ENCODE measurements at places on chromosomes 16 and 17. TPM values are rescaled to one million over a fixed set of nuclear protein-coding genes. Genes with fewer than 3 reads are reported as not detected.

The METTL2A gene
- total RNA-seq, result 27.4 TPM

The ARSG gene
- total RNA-seq, result 21.3 TPM

The CACNG5 gene
- total RNA-seq, result not detected

The PVALEF gene
- not detected for total RNA-seq

The SMPD3 gene
- total RNA-seq, result 2.5 TPM

The ABCC12 gene
- not detected for total RNA-seq

GRCh38 chr17:66192378-66192687 is 400 bp upstream of the CEP112 start:
- no peak for DNase-seq

DNA sequence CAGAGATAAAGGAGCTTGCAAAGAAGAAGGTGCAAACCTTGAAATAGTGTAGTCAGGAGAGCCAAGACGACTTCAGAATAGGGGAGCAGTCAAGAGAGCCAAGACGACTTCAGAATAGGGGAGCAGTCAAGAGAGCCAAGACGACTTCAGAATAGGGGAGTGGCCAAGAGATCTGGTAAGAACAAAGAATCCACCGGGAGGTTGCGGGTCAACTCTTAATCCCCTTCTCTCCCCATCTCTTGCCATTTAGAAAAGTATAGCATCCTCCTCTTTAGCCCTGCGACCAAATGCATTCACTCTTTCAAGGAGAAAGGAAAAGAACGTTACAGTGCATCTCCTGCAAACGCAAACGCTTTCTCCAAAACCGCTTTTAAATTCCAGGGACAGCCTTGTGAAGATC is 713 bp downstream of the KNOP1 start:
- no peak for DNase-seq

DNA sequence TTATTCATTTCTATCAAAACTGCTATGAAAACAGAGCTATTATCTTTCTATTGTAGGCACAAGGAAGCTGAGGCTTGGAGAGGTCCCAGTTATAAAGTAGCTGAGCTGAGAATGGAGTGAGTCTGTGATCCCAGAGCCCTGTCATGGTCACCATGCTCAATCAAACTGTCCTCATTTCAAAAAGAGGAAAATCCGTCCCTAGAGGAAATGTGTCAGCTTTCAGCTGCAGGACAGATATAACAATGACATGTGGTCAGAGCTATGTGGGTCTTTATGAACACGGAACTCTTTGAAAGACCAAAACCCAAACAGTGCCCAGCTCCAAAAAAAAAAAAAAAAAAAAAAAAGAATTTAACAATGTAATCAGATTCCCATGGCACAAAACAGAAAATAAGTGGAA is 266.1 kb downstream of the XYLT1 start:
- DNase-seq, result no peak

DNA sequence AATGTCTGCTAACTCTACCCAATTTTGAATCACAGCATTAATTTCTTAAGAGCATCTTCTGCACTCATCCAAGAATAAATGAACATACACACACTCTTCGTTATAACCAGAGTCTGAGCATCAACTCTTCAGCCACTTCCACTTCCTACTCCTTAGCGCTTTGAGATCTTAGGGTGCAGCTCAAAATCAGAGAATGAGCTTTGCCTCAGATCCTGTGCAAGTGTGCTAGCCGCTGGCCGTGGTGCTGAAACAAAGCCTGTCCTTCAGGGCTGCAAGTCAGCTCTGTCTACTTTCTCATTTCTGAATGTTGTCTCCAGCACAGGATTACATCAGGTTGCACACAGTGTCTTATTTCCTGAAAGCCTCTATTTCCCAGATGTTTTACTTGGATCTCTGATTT is 165.4 kb downstream of the AIPL1 start:
- DNase-seq, result peak; percentile 84

DNA sequence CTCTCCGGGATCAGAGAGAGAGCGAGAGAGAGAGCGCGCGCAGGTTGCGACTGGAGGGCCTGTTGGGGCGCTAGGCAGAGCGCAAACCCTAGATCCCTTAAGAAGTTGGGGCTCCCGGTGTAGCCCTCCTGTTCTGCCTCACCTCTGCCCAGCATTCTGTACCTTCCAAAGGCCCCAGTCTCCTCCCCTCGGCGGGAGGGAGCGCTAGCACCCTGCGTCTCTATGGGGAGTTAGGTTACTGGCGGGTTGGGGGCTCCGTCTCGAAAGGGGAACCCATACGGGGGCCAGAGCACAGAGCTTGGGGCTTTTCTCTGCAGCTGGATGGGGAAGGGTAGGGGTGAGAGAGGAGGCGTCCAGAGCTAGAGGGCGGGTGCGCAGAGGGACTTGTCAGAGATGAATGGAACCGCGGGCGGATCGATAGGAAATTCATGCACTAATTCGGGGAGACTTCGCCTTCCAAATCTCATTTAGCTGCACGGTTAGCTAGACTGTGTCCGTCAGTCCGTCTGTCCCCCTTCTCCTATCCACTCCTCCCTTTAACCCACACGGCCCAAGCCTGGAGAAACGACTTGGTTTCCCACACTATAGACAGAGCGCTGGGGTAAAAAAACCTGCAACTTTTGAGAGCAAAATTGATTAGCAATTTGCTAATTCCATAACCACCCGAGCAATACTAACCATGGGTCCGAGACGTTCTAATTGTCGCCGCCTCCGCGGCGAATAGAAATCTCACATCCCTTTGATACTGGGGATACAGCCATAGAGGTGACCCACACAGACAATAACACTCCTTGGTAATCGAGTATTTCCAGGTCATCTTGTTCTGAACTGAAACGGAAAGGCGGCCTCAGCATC is 693 bp upstream of the HOXB4 start:
- DNase-seq, result no peak

DNA sequence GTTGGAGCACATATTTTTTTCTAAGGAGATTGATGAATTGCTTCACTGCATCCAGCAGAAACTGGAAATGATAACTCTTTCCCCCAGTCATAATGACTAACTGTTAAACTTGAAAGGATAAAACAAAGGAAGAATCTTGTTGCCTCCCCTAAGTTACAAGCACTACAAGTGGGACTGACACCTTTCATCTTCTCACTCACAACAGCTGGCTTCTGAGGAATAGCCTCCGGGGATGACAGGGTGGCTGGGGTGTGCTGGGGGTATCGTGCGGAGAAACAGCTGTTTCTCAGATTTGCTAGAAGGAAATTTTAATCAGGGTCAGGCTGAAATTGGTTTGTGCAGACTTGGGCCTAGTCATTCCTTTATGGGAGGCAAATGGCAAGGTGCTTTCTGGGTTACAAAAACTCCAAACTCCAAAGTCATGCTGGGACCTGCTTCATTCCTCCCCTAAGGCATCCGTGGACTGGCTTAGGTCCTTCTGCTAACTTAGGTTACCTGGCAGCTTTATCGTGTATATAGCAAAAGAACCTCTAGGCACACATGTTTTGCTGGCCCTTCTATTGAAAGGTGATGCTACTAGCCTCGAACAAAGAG is 557.2 kb downstream of the TOX3 start:
- DNase-seq, result no peak

DNA sequence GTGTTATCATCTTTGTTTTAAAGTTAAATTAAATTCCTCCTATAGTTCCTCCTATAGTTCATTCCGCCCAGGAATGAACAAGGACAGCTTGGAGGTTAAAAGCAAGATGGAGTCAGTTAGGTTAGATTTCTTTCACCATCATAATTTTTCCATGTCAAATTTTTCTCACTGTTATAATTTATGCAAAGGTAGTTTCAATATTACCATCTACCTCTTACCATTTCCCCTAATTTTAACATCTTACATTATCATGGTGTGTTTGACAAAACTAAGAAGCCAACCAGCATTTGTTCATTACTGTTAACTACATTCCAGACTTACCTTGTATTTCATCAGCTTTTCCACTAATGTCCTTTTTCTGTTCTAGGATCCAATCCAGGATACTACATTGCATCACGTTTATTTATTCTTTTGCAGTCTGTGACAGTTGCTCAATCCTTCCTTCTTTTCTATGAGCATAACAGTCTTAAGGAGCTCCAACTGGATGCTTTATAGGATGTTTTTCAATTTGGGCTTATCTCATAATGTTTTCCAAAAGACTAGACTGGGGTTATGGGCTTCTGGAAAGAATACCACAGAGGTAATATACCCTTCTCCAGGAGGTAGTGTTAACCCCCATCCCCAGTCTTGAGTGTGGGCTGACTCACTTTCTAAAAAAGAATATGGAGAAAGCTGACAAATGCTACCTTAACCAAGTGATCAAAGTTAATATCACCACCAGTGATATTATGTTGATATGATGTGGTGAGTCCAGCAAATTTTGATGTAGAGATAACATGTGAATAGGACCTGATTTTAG is 158.5 kb downstream of the PPM1E start:
- no peak for DNase-seq

GRCh38 chr17:44095647-44096496 is 25.3 kb downstream of the G6PC3 start:
- peak; percentile 97 for DNase-seq

- peak; percentile 33 for DNase-seq
Measured at GRCh38 chr17:37123941-37124820, 175.4 kb downstream of the AATF start.

DNA sequence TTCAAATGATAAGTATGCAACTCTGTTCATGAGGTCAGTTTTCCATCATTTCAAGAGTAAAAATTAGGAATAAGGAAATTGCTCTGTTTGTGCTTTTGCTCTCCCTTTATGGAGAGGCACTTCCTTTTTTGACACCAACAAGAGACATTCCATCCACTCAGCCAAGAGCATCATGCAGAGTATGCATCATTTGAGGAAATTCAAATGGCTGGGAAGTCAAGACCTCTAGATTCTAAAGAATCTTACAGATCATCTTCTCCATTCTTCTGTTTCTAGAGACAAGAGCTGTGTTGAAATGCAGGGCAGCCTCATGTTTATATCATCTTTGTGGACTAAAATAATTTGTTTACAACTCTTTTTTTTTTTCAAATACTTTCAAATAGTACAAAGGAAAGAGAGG is 669.4 kb downstream of the CDH11 start:
- no peak for DNase-seq

- peak; percentile 87 for DNase-seq
Measured at GRCh38 chr17:77160091-77160874, 19.5 kb downstream of the SEC14L1 start.

Data from tongue (tissue), 3 donors.